ENCODE measurements at places on chromosomes 3 and 15.

DNA sequence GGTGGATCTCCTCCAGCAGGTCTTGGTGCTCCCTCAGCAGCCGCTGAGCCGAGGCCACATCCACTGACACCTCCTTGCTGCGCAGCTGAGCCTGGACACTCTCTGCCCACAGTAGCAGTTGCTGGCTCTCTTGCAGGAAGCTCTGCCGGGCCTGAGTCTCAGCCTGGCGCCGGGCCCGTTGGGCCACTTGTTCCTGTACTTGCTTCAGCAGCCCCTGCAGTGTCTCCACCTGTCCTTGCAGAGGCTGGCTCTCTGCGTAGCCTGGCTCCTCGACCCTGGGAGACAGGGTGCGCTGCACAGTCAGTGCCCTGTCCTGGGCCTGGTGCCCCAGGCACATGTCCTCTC, 15.5 kb downstream of the SPTBN5 start:
- H3K27ac ChIP-seq, result no peak overlapping the region
- no peaks in the 10 kb centered on the region for H3K27me3 ChIP-seq
- peaks cover 43% of the 10 kb centered on the region for H3K4me1 ChIP-seq
- no peak overlapping the region for H3K4me3 ChIP-seq
- DNase-seq, result no peak

DNA sequence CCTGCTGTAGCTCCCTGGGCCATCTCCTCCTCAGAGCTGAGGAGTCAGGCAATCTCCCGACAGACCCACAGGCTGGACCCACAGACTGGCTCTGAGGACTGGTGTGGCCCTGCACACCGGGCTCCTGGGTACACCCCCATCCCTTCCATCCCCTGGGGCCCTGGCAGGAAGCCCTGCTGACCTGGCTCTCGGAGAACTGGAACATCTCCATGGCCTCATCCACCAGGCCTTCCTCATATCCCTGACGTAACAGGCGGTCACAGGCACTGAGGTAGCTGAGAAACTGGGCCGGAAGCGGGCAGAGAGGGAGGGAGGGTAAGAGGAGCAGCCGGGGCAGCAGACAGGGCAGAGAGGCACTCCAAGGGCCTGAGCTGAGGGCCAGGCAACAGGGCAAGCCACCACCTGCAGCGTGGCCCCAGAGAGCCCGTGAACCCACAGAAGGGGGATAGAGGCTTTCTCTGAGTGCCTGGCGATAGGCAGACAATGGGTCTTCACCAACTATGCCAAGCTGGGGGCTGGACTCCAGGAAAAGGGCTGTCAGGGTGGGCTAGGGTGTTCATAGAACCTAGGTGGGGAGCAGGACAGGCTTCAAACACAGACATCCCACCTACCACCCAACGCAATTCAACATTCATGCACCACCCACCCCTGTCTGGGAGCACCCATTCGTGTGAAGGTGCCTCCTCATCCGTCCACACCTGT, 17.9 kb downstream of the KBTBD13 start:
- H3K27me3 ChIP-seq, result no peaks in the 10 kb centered on the region
- DNase-seq, result no peak
- H3K36me3 ChIP-seq, result peaks cover 31% of the 10 kb centered on the region
- H3K4me3 ChIP-seq, result no peak overlapping the region

DNA sequence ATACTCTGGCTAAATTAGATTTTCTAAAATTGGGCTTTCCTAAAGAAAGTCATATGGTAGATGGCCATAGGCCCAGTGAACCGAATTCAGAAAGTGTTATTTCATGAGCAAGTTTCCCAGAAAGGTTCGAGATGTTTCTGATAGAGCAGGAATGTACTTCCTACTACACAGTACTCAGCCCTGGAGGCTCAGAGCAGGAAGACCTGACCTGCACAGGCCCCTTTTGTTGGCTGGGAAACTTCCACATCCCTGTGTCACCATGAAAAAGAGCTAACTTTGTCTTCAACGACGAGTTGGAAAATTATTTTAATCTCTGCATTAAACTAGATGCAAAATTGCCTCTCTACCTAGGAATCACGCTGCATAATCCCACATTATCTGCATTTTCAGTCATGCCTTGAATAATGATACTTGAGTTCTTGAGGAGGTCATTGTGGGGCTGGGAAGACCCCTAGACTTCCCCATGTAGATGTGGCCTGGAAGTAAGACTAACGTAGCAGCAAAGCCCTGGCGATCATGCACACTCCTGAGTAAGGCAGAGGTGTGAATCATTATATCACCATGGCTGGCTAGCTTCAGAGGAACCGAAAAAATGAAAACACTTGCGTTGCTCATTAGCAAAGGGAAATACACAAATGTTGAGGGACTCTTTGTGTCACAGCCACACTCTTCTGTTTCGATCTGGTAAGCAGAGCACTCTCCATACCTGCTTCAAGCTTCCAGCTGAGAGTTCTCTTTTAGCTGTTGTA, 47.1 kb downstream of the CMTM7 start:
- DNase-seq, result no peak
- no peak overlapping the region for H3K27ac ChIP-seq
- no peaks in the 10 kb centered on the region for H3K36me3 ChIP-seq
- H3K4me1 ChIP-seq, result no peaks in the 10 kb centered on the region

DNA sequence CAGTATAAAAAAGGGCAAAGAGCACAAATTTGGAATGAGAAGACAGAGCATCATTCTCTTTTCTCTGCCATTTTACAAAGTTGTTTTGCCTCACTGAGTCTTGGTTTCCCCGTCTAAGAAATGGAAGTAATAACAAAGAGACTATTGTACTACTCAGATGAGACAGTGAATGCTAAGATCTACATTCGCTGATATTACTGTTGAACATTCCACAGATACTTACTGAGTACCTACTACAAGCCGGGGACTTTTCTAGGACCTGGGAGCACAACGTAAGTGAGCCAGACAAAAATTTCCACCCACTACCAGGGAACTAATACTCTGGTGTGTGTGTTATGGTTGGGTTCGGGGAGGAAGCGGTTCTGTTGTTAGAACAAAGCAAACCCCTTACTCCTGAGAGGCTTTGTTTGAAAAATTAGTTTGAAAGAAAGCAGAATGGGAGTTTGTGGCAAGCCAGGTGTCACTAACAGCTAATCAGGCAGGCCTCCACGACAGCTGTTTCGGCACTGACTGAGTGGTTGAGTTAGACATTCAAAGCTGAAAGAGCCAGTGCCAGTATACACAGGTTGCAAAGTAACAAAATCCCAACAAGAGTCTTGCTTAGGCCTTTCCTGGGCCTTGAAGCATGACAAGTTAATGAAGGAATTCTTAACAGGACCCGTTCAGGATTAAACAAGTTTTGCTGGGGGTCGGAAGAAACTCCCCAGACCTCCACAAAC, 458.3 kb downstream of the EDEM1 start:
- H3K4me3 ChIP-seq, result no peak overlapping the region
- H3K27ac ChIP-seq, result no peak overlapping the region
- no peaks in the 10 kb centered on the region for H3K4me1 ChIP-seq
- DNase-seq, result no peak
- H3K27me3 ChIP-seq, result no peaks in the 10 kb centered on the region

- H3K4me1 ChIP-seq, result no peaks in the 10 kb centered on the region
- no peak overlapping the region for H3K27ac ChIP-seq
- H3K36me3 ChIP-seq, result no peaks in the 10 kb centered on the region
- no peaks in the 10 kb centered on the region for H3K27me3 ChIP-seq
These were observed 2.5 kb downstream of the SNTN start for GRCh38 chr3:63654931-63655330.

- H3K36me3 ChIP-seq, result no peaks in the 10 kb centered on the region
- no peak for DNase-seq
- no peaks in the 10 kb centered on the region for H3K4me1 ChIP-seq
- no peaks in the 10 kb centered on the region for H3K27me3 ChIP-seq
- H3K27ac ChIP-seq, result no peak overlapping the region
These were observed 92.6 kb downstream of the CHDH start for GRCh38 chr3:53753518-53754183.

DNA sequence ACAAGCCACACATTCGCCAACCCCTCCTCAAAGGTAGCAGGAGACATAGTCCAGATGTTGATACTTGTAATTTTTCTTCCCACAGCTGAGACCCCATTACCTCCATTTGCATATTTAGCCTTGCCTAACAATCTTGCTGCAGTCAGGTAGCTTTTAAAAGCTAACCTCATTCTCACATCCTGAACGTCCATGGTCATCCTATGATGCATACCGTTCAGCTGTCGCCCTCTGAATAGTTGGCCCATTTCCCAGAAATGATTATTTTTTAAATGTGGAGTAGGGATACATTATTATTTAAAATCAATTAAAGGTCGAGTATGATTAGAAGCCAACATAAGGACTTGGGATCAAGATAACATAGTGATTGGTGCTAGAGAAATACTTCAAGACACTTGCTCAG, 165.0 kb downstream of the MEX3B start:
- no peaks in the 10 kb centered on the region for H3K36me3 ChIP-seq
- H3K4me3 ChIP-seq, result no peak overlapping the region
- no peaks in the 10 kb centered on the region for H3K27me3 ChIP-seq
- H3K27ac ChIP-seq, result no peak overlapping the region
- no peaks in the 10 kb centered on the region for H3K4me1 ChIP-seq

GRCh38 chr3:175018946-175019727, 160.0 kb downstream of the NAALADL2 start:
- no peaks in the 10 kb centered on the region for H3K4me1 ChIP-seq
- DNase-seq, result no peak
- H3K27me3 ChIP-seq, result no peaks in the 10 kb centered on the region
- no peaks in the 10 kb centered on the region for H3K36me3 ChIP-seq
- no peak overlapping the region for H3K27ac ChIP-seq

GRCh38 chr15:60299452-60300047, 98.2 kb downstream of the ANXA2 start:
- H3K36me3 ChIP-seq, result no peaks in the 10 kb centered on the region
- no peak overlapping the region for H3K4me3 ChIP-seq
- DNase-seq, result no peak
- peaks cover 15% of the 10 kb centered on the region for H3K4me1 ChIP-seq
- no peak overlapping the region for H3K27ac ChIP-seq
- H3K27me3 ChIP-seq, result no peaks in the 10 kb centered on the region

All from esophagus squamous epithelium (tissue), 5 donors.